ENCODE measurements at places on chromosomes 1 and 21.
A peak's percentile ranks its signal among the peaks of the same experiment; 100 is the strongest.

DNA sequence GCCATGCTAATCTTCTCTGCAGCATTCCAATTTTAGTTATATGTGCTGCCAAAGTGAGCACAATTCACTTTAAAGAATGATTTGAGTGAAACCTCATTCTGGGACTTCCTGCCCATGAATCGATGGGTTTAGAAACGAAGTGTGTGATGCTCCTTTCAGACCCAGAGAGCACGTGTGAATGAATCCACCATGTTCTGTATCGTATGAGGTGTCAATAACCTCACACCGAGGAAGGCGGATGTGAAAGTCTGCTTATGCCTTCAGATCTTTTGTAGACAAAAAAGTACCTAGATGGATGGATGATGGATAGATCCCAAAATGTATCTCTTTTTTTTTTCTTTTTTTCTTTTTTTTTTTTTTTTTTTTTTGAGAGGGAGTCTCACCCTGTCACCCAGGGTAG lies 13.8 kb downstream of the UBASH3A start:
- DNase-seq: no peak

GRCh38 chr1:8348777-8349472 lies 31.0 kb downstream of the SLC45A1 start:
- DNase-seq: peak; percentile 70

- DNase-seq: no peak
These were observed 4.5 kb downstream of the KLHDC7A start for GRCh38 chr1:18485227-18485626.

- no peak for DNase-seq
These were observed 60.7 kb upstream of the ATP5PO start for GRCh38 chr21:33976082-33977016.

- no peak for DNase-seq
These were observed 82.8 kb upstream of the ATP1A1 start for GRCh38 chr1:116290085-116290705.

GRCh38 chr1:32353886-32354570 lies 8.3 kb downstream of the FAM229A start:
- DNase-seq: no peak

DNA sequence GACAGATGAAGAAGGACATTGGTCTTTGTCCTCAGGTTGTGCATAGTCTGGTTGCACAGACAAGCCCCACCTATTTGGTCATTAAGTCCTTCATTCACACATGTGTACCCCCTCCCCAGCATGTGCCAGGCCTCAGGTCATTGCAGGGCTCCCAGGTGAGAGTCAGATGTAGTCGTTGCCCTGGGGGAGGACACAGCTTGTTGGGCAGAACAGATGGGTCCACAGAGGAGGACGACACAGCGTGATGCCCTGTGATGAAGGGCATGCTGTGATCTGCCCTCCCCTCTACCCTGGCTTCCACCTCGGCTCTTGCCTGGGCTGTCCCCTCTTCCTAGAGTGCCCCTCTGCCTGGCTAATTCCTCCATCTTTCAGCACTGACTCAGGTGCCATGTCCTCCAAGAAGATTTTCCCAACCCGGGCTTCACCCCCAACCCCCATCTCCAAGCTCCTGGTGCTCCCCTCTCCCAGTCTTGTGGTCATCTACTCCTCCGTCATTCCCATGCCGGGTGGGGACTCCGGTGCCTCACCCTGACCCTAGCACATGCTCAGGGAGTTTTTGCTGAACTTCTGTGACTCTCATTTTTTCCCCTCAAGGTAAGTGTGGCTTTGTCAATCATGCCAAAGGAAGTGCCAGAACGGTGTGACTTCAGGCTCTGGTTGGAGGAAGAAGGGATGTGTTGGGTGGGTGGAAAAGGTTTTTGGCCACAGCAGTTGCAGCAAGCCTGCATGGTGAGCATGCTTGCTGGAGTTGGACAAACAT lies 220.5 kb downstream of the FOXD2 start:
- DNase-seq: no peak

Measured in NCI-H1105 treated with DMSO at 0.1 percent for 48 hours (cell line).